ENCODE measurements at places on chromosomes 6 and 20.

- no peak for DNase-seq
Observed at GRCh38 chr20:7155794-7156193, 388.3 kb downstream of the BMP2 start.

GRCh38 chr6:135062735-135063134 lies 8.1 kb upstream of the HBS1L start:
- DNase-seq = no peak

GRCh38 chr20:34473262-34473883 lies 42.8 kb upstream of the DYNLRB1 start:
- no peak for DNase-seq

DNA sequence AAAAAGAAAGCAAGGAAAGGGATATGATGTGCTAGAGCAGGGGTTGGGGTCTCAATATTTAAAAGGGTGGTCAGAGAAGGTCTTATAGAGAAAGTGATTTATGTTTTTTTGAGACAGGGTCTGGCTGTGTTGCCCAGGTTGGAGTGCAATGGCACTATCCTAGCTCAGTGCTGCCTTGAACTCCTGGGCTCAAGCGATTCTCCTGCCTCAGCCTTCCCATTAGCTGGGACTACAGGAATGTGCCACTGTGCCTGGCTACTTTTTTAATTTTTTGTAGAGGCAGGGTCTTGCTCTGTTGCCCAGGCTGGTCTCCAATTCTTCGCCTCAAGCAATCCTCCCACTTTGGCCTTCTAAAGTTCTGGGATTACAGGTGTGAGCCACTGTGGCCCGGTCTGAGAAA lies 433.3 kb downstream of the CDC5L start:
- no peak for DNase-seq

DNA sequence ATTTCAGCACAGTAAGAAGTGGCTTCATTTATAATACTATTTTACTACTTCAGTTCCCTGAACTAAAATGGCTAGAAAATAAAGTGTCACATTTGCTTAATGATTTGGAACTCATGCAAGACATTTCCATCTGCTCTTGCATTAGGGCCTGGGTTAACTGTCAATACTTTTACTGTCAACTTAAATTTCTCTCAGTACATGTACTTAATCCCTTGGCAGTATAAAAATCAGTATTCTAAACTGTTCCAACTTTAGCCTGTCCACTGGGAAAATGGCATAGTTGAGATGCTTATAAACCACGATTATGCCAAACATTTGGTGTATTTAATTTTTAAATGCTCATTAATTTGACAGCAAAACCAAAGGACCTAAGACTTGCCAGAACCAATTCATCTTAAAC lies 154.5 kb downstream of the ASCC3 start:
- DNase-seq = no peak

DNA sequence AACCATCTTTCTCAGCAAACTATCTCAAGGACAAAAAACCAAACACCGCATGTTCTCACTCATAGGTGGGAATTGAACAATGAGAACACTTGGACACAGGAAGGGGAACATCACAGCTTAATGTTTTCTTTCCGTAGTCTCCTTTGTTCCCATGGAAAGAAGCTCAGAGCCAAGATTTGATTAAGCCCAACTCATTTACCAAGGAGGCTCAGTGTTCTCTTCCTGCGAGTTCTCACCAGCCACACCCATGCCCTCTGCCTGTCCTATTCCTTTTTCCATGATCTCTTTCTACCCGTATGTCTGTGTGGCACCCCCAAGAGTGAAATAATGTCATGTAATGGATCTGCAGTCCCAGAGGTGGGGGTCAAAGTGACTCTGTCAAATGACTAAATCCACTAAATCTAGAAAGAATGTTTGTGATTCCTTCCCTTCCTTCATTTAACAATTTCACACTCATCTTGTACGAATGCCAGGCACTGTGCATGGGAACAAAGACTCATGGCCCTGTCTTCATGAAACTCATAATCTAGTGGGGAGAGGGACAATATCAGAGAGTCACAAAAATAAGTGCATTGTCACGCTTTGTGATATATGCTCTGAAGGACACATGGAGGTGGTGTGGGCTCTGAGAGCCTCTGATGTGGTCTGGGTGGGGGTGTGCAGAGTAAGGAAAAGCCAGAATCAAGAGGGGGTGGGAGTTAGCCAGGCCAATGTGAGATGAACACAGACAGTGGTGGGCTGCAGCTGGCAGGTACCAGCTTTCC lies 292.1 kb downstream of the CDC5L start:
- no peak for DNase-seq

DNA sequence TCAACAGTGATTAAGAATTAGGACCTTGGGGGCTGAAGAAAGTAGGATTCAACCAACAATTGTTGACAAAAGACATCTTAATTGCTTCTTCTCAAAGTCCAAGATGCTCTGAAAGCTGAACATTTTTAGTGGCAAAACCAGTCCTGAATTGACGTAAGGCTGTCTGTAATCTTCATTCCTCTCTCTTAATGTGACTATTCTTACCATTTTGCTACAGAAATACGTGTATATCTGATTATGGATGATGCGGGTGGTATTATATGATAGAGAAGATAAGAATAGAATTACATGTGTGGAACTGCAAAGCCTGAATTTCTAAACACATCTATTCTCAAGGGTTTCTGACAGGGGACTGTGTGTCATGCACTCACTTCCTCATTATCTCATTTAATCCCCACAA lies 130.3 kb upstream of the SASH1 start:
- no peak for DNase-seq

GRCh38 chr6:13147376-13147775 lies 181.0 kb downstream of the TBC1D7 start:
- no peak for DNase-seq

DNA sequence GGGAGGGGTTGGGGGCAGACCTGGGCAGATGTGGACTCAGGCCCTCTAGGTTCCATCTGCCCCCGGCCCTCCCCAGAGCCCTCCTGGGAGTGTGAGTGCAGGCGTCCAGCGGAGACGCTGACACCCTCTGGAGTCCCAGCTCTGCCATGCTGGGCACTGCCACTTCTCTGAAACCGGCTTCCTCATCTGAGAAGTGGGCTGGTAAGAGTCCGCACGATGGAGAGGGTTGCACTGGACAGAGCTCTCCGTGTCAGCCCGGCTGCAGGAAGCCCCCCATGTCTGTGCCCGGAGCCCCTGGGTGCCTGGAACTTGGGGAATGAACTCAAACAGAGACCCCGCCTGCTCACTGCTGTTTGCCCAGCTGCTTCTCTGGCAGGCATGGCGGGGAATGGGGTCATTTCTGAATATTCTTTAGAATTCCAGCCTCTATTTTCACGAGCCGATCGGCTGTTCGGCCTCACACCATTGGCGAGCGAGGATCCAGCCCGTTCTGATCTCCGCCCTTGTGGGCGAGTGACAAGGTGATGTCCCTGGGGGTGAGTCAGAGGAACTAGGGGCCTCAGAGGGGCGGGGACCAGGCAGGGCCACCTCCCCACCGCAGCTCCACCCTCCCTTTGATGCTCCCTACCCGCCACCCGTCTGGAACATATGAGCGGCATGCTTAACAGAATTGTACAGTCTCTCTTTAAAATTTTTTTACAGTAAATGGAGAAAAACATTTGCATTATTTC lies 47.8 kb upstream of the GATA5 start:
- DNase-seq = no peak

- no peak for DNase-seq
Observed at GRCh38 chr6:106117579-106117978, 31.4 kb downstream of the PRDM1 start.

GRCh38 chr6:52536424-52536916 lies 40.4 kb downstream of the TRAM2 start:
- no peak for DNase-seq

- DNase-seq = no peak
Observed at GRCh38 chr20:34946661-34947060, 8.9 kb downstream of the GSS start.

Data from NCI-H1092 (cell line).